HepG2 (cell line): ENCODE measurements at places on chromosomes 12 and 14. TPM values are rescaled to one million over a fixed set of nuclear protein-coding genes. Genes with fewer than 3 reads are reported as not detected.

DNA sequence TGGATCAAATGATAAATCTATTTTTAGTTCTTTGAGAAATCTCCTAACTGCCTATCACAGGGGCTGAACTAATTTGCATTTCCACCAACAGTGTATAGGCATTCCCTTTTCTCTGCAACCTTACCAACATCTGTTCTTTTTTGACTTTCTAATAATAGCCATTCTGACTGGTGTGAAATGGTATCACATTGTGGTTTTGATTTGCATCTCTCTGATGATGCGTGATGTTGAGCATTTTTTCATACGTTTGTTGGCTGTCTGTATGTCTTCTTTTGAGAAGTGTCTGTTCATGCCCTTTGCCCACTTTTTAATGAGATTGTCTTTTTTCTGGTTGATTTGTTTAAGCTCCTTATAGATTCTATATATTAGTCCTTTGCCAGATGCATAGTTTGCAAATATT, 67.1 kb downstream of the IFNG-AS1 start:
- no peak for DNase-seq

DNA sequence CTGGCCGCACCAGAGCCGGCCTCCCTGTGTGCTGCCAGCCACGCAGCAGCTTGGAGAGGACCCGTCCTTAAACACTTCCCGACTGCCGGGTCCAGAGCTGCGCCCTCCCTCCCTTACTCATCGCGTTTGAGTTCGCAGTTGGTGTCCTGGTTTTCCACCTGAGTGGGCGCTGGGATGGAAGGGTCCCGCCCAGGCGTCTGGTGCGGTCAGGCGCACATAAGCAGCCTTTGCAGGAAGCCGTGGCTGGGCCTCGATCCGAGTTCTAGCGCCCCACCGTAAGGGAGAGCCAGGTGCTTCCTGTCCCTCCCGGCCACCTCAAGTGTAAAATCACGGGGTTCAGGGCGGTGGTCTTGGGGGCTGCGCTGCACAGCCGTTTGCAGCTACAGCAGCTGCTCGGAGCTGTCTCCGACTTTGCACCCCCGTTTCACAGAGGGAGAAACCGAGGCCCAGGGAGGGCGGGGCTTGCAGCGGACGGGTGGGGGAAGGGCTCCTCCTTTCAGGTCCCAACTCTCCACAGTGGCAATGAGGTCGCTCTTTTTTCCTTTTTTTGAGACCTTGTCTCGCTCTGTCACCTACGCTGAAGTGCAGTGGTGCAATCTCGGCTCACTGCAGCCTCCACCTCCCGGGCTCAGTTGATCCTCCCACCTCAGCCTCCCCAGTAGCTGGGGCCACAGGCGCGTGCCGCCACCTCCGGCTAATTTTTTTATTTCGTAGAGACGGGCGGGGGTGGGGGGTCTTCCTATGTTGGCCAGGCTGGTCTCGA, 51.3 kb downstream of the LRCOL1 start:
- DNase-seq = no peak

DNA sequence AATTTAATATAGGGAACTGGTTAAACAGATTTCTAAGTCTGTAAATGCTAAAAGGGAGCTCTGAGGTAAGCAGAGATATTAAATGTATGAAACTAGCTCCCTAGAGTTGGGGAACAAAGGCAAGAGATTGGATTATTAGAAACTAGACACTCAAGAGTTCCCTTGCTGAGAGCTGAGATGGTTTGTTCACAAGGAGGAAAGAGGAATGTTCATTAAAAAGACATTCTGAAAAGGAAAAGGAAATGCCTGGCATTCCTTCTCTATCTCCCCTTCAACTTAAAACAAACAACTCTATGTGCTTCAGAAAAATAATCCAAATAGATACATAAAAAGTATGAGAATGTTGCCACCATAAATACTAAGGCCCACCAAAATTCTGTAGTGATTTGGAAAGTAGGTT, 73.7 kb downstream of the GALNT4 start:
- DNase-seq = peak; percentile 6

DNA sequence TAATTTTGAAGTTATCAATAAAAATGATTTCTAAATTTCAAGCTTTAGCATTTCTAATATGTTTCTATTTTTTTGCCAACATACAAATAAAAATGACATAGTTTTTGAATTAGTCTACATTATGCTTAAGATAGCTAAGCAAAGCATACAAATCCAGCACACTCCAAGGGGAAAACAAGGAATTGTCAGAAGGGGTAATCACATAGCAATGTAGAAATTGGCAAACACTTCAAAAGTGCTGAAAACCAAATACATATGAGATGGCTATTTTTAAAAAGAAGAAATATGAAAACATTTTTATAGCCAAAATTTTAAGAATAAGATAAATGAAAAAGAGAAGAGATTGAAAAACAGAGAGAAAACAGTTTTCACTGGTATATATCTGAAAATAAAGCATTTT, 308.0 kb downstream of the SLC6A15 start:
- no peak for DNase-seq

DNA sequence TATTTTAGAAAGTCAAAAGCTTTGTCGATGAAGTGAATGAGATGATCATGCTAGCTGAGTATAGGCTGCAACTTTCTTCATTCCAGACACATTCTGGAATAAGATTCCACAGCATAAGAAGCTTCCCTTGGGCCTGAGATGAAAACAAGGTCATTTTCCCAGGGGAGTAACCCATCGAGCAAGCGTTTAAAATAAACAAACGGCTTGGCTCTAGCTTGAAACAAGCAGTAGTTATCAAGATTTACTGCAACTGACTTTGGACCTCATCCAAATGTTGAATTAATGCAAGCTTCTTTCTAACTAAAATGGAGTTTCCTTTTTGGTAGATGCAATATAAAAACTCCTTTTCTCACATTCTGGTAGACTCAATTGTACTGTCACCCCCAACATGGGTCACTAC, 23.0 kb downstream of the KCNJ8 start:
- no peak for DNase-seq

DNA sequence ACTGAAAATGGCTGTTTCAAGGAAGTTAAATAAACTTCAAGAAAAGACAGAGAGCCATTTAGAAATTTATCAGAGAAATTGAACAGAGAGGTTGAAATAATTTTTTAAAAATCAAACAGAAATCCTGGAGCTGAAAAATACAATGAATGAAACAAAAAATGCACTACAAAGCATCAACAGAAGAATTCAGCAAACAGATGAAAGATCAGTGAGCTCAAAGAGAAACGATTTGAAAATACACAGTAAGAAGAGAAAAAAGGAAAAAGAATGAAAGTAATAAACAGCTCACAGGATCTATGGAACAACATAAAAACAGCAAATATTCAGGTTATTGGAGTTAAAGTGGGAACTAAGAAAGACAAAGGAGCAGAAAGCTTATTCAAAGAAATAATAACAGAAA, 26.2 kb downstream of the COX16 start:
- DNase-seq = no peak

- DNase-seq = no peak
Measured at GRCh38 chr12:42698213-42698612, 108.7 kb upstream of the PRICKLE1 start.

DNA sequence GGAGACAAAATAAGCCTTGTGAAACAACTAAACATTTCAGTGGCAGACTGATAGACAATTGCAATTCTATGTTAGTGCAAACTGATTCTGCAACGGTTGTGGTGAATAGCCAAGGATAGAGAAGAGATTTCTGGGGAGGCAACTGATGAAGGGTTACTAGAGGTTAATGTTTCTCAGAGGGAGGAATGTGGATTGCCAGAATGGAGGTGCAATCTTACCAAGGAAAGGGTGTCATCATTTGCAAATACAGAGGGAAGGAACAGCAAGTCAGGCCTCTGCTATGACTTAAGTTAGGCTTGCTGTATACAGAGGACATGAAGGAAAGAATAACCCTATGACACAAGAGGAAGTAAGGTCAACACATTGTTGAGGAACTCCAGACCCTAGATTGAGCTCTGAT, 35.8 kb downstream of the CCDC175 start:
- no peak for DNase-seq

Gene GLIPR1
- polyA plus RNA-seq = 1.9 and 4.9 TPM in 2 replicates

Gene KCNJ8
- polyA plus RNA-seq = not detected in 2 replicates

Gene METTL25
- polyA plus RNA-seq = 2.2 and 2.9 TPM in 2 replicates

Gene KIF5A
- 10.3 and 11.9 TPM in 2 replicates for polyA plus RNA-seq

Gene LTBR
- polyA plus RNA-seq = 31.4 and 39.0 TPM in 2 replicates

Gene PRH2
- 0.48 and 1.3 TPM in 2 replicates for polyA plus RNA-seq
